IPS-NIHi11 (cell line): ENCODE measurements at places on chromosomes 4 and X.
A peak's percentile ranks its signal among the peaks of the same experiment; 100 is the strongest.

- DNase-seq, result no peak
Observed at GRCh38 chr4:11402192-11402591, 26.5 kb downstream of the HS3ST1 start.

DNA sequence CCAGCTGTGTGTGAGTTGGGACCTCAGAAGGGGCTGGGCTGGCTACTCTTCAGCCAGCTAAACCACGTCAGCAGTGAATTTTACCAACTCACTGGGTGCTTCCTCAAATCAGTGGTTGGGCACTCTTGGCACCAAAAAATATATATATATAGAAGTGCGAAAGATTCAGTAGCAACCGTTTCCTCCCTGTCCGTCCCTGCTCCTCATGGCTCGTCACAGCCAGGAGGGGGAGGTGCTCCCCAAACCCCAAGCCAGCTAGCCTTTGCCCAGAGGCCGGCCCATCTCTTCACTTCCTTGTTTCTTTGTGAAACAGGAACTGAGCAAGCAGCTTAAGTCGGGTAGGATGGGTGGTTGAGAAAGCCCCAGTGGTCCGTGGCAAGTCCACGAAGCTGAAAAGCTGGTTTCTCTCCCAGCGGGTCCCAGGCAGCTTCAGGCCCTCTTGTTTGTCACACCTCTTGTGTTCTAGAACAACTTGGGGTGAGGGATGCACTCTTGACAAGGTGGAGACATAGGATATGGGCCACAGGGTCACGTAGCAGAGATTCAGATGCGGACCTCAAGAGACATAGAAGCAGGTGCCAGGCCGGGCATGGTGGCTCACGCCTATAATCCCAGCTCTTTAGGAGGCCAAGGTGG, 6.8 kb upstream of the SASH3 start:
- DNase-seq, result no peak

DNA sequence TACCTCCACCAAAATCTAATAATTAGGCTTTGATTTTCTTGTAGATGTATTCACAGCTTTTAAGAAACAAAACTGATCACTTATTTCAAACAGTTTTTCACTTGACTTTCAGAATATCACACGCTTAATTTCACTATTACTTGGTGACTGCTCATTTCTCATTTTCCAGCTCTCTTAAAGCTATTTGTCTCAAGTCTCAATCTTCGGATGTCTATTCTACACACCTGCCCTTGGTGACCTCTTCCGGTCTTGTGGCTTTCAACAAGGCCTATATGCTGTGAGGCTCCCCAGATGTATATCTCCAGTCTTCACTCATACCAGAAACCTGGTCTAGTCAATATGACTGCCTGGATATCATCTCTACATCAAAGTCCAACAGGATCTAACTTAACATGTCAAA, 34.9 kb upstream of the ANXA10 start:
- no peak for DNase-seq

- no peak for DNase-seq
Observed at GRCh38 chrX:9955506-9955905, 11.7 kb upstream of the CLDN34 start.

- DNase-seq, result no peak
Observed at GRCh38 chrX:114338870-114339269, 245.0 kb upstream of the HTR2C start.

DNA sequence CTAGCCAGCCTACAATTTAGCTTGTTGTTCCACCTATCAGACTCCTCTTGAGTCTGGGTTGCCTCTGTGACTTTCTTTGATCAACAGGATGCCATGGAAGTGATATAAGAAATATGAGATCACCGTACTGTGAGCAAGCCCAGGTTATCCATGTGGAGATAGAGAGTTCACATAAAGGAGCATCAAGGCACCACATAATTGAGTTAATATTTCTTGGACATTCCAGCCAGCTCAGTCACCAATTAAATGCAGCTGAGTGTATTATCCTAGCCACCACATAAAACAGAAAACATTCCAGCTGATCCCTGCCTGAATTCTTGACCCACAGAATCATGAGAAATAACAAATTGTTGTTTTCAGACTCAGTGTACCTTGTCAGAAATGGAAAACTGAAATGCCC, 253.6 kb downstream of the PPP1R2C start:
- DNase-seq, result no peak

DNA sequence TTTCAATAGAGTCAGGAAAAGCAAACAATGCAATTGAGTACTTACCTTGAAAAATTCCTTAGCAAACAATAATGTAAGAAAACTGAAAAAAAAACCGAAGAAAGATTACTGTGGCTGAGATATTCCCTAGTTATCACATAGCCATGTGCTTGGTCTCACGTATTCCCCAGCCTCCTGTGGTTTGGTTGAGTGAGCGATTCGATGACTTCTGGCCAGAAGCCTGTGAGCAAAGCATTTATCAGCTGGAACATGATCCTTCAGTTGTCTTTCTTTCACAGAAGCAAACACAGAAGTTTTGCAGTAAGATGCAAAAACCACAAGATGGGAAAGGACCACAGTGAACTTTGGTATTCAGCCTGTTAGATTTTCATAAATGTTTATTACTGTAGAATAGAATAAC, 1754.3 kb upstream of the AGA start:
- DNase-seq, result no peak

DNA sequence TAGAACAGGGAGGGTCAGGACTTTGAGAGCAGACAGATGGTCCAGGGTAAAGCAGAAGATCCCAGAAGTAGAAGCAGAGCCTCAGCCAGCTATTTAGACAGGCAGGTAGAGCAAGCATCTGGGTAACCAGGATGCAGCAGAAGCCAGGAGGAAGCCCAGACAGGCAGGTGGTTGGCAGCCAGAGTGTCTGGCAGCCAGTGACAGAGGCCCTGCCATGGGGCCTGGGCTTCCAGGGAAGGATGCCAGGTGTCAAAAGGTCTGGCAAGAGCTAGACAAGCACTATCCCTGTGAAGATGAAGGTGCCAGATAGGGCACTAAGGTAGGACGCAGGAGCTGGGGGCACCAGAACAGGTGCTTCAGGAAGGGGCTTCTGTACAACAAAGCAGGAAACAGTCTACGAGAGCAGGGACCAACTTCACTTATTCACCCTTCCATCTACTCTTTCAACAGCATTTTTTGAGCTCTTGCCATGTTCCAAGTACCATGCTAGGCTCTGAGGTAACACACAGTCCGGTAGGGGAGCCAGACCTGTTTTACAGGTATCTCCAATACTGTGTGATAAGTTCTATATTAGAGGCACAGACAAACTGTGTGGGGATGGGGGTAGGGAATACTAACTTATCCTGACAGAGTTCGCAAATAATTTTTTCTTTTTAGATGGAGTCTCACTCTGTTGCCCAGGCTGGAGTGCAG, 38.1 kb upstream of the GJB1 start:
- DNase-seq, result no peak

DNA sequence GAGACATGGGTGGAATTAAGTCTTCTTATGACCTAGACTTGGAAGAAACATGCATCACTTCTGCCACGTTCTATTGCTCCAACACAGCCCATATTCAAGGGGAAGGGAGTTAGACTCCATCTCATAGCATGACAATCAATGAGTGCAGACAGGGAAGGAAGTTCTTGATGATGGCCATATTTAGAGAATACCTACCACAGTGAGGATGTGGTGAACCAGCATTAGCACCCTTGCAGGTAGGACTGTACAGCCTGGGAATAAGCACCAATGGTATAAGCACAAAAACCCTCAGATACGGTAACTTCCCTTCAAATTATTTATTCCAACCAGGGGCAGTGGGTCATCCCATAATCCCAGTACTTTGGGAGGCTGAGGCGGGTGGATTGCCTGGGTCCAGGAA, 29.8 kb downstream of the PAGE2 start:
- no peak for DNase-seq

DNA sequence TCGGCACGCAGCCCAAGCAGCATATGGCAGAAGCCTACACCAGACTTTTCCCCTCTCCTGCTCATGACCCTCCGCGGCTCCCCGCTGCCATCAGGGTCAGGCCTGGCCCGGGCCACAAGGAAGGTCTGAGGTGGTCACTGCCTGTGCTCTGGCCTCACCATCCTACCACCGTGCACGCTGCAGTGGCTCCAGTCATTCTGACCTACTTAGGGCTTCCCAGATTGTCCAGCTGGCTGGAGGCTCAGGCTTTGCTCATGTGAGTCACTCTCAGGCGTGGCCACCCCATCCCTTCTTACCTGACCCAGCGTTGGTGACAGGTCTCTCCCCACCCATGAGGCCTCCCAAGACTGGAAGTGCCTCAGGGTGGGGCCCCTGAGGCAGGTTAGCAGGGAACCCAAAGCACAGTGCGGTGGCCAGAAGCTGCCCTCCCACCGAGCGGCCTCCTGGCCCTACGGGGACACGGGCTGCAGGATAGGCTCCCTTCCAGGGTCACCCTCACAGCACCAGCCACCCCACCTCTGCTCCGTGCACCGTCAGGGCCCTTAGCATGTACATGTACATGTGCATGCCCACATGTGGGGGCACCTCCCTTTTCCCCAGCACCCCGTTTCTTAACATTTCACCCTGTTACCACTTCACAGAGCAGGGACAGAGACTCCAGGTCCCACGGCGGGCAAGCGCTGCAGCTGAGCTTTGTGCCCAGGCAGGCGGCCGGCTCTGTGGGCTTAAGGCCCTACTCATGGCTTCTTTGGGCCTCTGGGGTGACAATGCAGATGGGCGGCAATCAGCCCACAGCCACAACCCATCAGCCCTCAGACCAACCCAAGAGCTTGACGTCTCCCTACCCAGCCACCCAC, 2.2 kb downstream of the TREX2 start:
- no peak for DNase-seq

- peak; percentile 17 for DNase-seq
Observed at GRCh38 chrX:40470830-40471429, 109.8 kb upstream of the ATP6AP2 start.

DNA sequence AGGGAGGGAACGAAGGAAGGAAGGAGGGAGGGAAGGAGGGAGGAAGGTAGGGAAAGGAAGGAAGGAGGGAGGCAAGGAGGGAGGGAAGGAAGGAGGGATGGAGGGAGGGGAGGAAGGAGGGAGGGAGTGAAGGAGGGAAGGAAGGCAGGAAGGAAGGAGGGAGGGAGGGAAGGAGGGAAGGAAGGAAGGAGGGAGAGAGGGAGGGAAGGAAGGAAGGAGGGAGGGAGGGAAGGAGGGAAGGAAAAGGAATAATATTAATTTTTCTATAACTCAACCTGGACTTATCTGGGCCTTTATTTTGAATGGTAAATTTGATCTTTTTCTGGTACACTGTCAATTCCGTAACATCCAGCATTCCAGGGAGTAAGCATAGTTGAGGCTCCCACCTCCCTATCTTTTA, 244.2 kb downstream of the SPRY1 start:
- no peak for DNase-seq

- no peak for DNase-seq
Observed at GRCh38 chr4:183906489-183906738, 1.3 kb downstream of the STOX2 start.

- DNase-seq, result no peak
Observed at GRCh38 chr4:109914322-109914721, 1.6 kb downstream of the EGF start.

- DNase-seq, result peak; percentile 20
Observed at GRCh38 chrX:39782276-39782675, 315.5 kb downstream of the BCOR start.

GRCh38 chr4:791898-792625, 33.9 kb downstream of the CPLX1 start:
- peak; percentile 71 for DNase-seq

GRCh38 chr4:84529169-84529751, 30.2 kb upstream of the NKX6-1 start:
- DNase-seq, result peak; percentile 32

DNA sequence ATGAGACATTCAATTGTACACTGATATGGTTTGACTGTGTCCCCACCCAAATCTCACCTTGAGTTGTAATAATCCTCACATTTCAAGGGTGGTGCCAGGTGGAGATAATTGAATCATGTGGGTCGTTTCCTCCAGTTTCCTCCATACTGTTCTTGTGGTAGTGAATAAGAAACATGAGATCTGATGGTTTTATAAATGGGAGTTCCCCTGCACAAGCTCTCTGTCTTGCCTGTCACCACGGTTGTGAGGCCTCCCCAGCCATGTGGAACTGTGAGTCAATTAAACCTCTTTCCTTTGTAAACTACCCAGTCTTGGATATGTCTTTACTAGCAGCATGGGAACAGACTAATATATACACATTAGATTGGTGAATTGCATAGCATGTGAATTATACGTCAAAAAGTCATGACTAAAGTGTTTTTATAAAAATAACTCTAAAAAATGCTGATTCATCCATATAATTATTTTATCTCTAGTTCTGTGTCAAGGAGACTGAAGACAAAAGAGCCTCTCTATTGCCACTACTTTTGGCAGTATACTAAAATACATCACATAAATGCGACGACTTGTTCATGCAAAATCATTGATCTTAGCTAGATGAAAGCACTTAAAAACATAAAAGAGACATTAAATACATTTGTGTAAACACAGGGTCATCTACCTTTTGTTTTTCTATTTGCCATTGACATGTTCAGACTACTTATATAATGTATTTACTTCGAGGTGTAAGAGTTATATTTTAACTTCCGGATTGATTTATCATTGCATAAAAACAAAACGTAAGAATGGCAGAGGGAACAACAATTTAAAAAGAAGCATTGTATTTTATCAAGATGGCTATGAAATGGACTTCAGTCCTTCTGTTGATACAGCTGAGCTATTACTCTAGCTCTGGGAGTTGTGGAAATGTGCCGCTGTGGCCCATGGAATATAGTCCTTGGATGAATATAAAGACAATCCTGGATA, 50.1 kb downstream of the YTHDC1 start:
- DNase-seq, result no peak

DNA sequence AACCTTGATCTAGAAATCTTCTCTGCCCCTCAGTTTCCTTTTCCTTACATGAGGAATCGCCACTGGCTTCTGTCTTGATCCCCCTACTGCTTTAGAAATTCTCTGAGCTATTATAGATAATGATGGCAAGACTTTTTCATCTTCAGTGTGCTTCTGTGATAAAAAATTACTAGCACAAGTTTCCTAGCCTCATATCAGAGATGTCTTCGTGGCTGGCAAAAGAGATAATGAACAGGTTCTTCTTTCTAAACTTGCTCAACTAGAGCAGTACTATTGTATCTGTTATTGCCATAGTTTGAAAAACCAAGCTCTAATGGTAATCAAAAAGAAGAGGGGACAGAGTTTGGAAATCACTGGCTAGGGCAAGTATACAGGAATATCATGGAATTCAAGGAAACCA, 4.1 kb upstream of the PDGFC start:
- DNase-seq, result no peak

GRCh38 chr4:156290811-156291210, 337.1 kb upstream of the CTSO start:
- no peak for DNase-seq

- no peak for DNase-seq
Observed at GRCh38 chrX:10480861-10481260, 139.5 kb downstream of the MID1 start.

DNA sequence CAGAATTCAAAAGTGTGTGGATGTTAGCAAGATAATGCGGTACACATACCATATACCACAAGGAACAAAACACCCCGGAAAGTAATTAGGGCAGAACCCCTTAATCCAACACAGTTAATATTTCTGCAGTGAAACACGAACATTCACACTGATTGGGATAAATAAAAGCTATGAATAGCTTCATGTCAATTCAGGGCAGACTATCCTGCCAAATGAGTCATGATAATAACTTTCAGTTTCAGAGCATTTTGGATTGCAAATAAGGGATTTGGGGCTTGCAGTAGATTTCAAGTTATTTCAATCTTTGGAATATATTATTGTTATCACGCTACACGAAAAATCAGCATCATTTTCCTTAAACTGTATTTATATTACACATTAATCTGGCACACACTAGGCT, 24.3 kb downstream of the IRF2 start:
- DNase-seq, result no peak

- DNase-seq, result peak; percentile 31
Observed at GRCh38 chr4:32775049-32775448, 2054.9 kb downstream of the PCDH7 start.
